ENCODE measurements at places on chromosomes 12 and 14.

DNA sequence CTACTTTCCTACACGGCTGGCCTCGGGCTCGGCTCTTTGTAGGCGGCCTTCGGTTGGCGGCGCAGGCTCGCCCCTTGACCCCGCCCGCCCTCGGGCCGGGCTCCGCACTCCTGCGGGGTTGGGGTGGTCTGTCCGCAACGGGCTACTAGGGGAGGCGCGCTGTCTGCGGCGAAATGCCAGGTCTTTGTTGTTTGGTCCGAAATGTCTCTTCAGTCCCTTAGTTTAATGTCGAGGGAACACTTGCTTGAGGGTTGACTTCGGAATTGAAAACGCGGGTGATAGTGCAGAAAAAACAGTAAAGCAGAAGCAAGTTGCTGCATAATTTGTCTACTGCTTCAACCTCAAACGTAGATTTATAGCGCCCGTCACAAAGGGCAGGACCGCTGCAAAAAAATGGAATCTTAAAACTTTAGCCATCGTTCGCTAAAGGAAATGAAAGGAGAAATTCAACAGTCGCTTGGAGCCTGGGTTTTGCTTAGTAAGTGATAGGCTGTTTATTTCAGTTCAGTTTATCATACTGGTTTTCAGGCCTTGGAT lies 390 bp downstream of the JKAMP start:
- DNase-seq, result no peak

DNA sequence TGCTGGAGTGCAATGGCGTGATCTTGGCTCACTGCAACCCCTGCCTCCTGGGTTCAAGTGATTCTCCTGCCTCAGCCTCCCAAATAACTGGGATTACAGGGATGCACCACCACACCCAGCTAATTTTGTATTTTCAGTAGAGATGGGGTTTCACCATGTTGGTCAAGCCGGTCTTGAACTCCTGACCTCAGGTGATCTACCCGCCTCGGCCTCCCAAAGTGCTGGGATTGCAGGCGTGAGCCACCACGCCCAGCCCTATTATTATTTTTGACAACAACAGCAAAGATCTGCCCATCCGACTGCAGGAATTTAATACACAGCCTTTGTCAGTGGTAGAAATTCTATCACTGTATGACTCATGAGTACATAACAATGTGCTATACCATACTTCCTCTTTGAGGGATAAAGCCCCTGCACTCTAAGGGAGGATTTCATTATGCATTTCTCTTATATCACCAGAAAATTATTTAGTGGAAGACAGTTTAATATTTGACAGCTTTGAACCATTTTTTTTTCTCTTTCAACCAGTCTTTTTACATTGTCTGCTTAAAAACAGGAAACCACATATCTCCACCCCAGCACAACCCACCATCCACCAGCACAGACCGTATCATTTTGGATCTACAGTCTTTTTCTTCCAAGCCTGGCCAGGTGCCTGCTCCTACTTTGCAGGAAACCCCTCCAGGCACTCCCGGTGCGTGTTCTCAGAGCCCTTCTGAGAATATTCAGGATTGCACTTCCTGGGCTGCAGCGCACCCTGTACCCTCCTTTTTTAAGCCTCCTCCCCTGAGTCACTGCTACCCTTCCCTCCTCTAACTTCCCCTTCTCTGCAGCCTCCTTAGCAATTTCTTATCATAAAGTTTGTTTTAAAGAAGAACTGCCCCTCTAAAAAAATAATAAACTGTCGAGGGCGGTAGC lies 594 bp downstream of the ARHGDIB start:
- DNase-seq, result no peak

- DNase-seq, result no peak
These were observed 92.8 kb downstream of the DIO3 start for GRCh38 chr14:101654051-101654450.

DNA sequence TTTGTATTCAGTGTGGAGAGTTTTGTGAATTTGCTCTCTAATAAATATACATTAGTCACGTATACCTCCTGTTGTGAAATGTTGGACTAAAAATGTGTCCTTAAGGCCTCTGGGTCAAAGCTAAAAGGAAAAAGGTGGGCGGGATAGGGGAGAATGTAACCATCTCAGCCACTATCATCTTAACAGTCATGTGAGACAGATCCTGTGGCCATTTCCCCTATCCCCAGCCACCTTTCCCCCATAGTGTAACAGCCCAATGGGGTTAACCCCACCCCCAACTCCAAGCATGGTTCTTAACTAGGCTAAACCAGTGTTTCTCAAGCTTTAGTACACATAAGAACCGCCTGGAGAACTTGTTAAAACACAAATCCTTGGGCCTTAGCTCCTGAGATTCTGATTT lies 6.5 kb upstream of the ITPR2 start:
- DNase-seq, result no peak

DNA sequence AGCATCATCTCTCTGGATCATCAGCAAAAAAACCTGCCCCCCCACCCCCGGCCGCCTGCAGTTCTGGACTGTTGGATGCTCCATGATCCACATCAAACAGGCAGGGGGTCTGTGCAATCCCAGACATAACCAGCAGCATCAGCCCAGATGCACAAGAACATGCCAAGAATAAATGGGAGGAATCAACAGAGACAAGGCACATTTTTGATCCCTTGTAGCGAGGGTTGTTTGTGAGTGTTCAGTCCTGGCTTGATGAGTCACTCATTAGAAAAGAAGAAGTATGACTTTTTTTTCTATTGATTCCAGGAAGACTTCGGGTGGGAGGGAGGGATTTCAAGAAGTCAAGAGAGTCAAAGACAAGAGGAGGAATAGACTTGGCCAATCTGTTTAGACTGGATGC lies 244.2 kb downstream of the KSR2 start:
- DNase-seq, result no peak

DNA sequence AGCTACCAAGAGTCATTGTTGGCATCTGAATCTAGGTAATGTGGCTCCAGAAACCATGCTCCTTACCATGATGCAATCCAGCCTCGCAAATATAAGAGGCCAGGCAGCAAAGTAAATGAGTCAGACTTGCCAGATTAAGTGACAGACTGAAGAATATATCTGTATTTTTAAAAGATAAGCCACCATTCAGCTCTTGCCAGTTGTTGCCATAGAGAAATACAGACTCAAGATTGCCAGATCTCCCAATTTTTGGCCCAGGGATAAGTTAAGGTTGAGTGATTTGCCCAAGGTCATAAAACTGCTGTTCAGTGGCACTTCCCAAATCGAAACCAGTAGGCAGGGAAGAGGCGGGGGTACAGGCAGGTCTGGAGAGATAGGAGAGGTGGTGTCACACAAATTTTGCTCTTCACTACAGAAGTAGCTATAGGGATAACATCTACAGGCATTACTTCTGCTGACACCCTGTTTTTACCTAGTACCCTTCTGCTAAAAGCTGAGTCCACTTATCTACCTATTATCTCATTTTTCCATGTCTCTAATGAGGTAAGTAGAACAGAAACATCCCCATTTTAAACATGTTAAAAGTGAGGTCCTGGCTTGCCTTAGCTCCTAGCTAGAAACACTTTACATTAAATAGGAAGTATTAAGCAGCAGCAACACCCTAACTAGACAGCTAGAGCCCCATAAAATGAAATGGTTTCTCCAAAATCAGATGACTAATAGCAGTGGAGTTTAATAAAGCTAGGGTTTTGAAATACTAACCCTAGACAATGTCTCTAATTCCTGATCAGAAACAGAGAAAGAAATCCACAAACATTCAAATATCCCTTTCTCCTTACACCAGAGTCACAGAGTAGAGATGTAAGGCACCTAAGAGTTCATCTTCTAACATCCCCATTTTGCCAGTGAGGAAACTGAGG lies 19.5 kb downstream of the DCAF5 start:
- no peak for DNase-seq

All from effector memory CD8-positive, alpha-beta T cell (primary cell).